AML-193 (cell line): ENCODE measurements at places on chromosomes 6 and 20.

DNA sequence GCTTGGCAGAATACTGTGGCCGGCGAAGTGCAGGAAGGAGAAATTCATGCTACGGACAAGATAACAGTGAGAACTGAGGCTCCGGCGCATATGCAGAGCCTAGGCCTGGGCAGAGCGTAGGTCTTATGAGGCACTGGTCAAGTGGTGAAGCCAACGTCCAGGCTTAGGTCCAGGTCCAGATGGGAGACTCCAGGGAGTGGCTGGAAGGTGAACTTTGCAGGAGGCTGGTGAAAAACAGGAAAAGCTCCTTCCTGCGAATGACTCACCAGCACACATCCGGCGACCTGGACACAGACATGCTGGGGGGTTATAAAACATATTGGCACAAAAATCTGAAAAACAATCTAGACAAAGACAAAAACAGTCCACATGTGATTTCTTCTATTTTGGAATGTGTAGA lies 15.4 kb downstream of the C6orf141 start:
- DNase-seq = no peak

GRCh38 chr20:38680500-38681306 lies 43.6 kb upstream of the SLC32A1 start:
- DNase-seq = no peak

- no peak for DNase-seq
Measured at GRCh38 chr6:164023535-164023934, 609.0 kb downstream of the QKI start.

GRCh38 chr6:156787569-156788492 lies 10.7 kb downstream of the ARID1B start:
- no peak for DNase-seq

GRCh38 chr6:11140056-11140455 lies 28.5 kb upstream of the ERVFRD-1 start:
- DNase-seq = no peak
